ENCODE measurements at places on chromosomes 7 and 10.

- no peak for DNase-seq
Measured at GRCh38 chr10:30219971-30220751, 128.9 kb downstream of the MTPAP start.

- DNase-seq = peak; percentile 61
Measured at GRCh38 chr7:1669954-1670893, at the start of gene ELFN1. Gene ELFN1 (plus strand): TSS chr7:1670277. CDS start chr7:1744597, 74,320 bp downstream.

- no peak for DNase-seq
Measured at GRCh38 chr7:41116817-41117216, 586.1 kb downstream of the INHBA start.

GRCh38 chr7:96400518-96400917 is 78.6 kb upstream of the SLC25A13 start:
- no peak for DNase-seq

GRCh38 chr10:12042409-12042796 is 206 bp downstream of the UPF2 start:
- DNase-seq = no peak

GRCh38 chr7:144527051-144527471 is 123.6 kb upstream of the NOBOX start:
- no peak for DNase-seq

- no peak for DNase-seq
Measured at GRCh38 chr7:6630007-6630849, 6.9 kb upstream of the ZNF316 start.

DNA sequence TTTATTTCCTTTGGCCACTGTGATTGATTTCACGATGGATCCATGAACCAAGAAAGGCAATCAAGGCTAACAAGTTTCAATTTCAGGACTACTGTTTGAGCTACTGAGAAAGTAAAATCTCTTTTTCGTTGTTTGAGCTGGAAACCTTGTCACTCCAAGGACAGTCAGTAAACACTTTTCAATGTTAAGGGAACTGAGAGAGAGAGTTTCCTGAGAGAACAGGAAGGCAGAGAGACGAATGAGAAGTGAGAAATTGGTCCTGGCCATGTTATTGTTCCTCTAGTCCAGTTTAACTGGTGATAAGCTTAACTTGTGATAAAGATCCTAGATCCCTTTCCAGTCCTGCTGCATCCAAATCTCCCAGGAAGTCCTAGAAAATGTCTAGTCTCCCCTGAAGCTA is 909 bp upstream of the AKR1D1 start:
- no peak for DNase-seq

DNA sequence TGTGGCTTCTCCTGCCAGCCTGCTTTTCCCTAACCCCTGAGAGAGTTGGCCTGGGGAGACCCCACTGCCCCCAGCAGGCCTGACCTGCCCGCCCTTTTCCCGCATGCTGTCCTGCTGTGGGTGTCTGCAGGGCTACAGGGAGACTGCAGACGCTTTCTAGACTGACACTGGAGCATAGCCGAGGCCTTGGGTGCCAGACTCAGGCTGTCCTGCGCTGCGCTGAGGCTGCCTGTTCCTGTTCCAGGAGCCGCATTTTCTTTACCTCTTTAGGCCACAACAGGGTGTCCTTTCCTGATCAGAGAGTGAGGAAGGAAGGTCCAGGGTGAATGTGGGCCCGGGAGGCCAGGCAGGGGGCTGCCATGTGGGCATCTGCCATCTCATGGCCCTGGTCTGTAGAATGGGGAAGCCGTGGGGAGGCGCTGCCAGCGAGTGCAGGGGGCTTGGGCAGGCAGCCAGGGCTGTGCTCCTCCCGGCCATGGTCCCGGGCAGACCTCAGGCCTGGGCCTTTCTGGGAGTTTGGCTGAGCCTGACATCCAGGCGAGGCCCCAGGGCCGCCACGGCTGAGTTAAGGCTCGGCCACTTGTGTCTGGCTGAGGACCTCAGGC is 3.6 kb downstream of the PWWP2B start:
- no peak for DNase-seq

- no peak for DNase-seq
Measured at GRCh38 chr10:36759141-36759805, 366.1 kb upstream of the ANKRD30A start.

- DNase-seq = no peak
Measured at GRCh38 chr10:128025951-128026350, 100.3 kb downstream of the MKI67 start.

DNA sequence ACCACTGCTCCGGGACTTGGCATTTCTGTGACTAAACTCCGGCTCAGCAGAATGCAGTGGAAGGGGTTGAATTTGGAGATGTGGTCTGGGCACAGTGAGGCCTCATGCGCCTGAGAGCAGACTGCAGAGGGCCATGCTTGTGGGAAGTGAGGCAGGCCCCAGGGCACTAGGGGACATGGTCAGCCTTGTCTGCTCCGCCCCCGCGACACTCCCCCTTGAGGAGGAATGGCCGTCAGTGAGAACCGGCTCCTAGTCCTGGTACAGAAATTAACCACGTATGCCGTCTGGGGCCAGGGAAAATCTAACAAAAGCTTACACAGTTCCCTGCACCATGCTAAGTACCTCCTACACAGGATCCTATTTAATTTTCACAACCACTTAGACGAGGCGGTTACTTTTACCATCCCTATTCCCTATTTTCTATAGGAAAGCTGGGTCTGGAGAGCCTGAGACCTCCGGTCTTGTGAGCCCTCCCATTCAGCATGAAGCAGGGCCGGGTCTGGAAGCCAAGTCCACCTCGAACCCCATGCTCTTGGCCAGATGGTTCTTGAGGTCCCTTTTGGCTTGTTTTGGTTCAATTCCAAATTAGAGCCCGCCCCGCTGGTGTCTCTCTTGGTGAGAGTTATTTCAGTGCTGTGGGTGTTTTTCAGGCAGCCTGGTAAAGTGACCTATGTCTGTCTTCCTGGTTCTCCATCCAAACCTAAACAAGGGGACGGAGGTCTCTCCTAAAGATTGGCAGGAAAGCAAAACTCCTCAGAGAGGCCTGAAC is 87.7 kb upstream of the PITRM1 start:
- DNase-seq = no peak

- DNase-seq = no peak
Measured at GRCh38 chr7:2440608-2441245, 35.5 kb downstream of the GRIFIN start.

- no peak for DNase-seq
Measured at GRCh38 chr7:131897790-131898165, 341.4 kb upstream of the PODXL start.

DNA sequence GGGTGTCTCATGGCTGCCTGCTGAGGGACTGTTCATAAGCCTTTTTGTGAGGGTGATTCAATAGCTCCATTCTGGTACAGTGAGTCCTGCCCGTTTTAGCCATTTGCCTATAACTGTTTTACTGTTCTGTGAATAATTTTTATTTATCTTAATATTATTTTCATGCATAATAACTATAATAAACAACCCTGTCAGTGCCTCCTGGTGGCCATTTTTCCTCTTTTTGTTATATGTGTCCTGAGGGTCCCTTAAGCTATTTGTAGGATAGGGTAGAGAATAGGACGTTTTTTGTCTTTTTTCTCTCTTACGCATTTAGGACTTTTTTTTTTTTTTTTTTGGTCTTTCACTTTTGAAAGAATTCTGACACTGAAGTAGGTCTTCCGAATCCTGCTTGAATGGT is 2.9 kb downstream of the C1QL3 start:
- no peak for DNase-seq

DNA sequence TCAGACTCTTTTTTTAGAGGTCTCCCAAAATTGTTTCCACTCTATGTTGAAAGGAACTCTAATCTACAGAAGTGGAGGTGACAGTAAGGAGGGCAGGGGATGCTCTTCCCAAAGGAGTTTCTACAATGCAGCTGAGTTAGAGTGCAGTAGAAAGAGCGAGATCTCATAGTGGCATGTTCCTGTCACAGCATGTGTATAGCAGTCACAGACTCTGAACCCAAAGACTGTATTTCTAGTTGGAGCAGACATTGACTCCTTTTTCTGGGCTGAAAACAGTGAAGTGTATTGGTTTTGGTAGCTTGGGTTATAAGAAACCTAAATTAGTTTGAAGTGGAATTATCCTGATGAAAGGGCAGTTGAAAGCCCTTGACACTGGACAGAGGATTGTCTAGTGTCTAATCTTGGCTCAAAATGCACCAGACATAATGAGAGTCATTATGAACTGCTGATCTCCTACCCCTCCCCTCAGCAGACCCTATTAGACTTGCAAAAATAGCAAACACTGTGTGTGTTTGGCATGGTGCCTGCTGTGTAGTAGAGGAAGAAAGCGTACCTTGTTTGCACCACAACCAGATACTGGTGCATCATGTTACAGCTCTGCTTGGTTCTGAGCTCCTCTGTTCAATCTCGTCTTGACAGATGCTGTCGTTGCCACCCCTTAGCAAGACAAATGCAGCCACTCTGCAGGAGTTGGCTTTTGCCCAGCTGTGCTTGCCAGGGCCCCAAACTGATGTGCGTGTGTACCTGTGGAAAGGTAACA is 336.0 kb downstream of the AUTS2 start:
- no peak for DNase-seq

- DNase-seq = no peak
Measured at GRCh38 chr10:22912763-22913384, 15.0 kb upstream of the ARMC3 start.
